IMR-90 (cell line): ENCODE measurements at places on chromosomes 7 and 10.
A peak's percentile ranks its signal among the peaks of the same experiment; 100 is the strongest.

GRCh38 chr7:150824379-150825177, 24.0 kb downstream of the TMEM176A start:
- no peak for DNase-seq

DNA sequence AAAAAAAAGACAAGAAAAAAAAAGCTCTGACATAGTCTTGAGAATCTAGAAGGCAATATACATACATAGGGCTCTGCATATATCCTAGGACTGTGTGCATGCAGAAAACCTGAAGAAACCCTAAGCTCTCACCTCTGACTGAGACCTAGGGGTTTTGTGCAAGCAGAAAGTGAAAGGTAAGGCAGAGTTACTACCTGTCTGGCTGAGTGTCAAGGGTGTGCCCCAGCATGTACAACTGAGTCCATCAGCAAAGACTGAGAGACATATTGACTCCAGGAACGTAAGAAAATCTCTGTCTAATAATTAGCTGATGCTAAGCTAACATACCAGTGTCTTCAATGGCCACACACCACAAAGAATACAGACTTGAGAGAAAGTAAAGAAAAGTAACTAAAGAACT, 16.3 kb upstream of the HNRNPH3 start:
- DNase-seq: no peak

DNA sequence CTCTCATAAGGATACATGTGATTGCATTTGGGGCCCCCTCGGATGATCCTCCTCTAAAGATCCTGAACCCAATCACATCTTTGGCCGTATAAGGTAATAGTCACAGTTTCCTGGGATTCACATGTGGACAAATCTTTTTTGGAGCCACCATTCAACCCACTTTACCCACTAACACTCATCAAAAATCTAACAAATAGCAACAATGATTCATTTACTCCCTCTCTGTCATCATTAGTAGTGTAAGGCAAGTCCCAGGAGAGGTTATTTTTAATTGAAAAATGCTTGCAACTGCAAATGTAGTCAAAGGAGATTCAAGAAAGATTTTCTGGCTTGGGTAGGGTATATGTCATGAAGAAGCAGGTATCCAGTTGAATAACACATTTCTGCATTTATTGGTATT, 9.9 kb upstream of the SMKR1 start:
- no peak for DNase-seq

DNA sequence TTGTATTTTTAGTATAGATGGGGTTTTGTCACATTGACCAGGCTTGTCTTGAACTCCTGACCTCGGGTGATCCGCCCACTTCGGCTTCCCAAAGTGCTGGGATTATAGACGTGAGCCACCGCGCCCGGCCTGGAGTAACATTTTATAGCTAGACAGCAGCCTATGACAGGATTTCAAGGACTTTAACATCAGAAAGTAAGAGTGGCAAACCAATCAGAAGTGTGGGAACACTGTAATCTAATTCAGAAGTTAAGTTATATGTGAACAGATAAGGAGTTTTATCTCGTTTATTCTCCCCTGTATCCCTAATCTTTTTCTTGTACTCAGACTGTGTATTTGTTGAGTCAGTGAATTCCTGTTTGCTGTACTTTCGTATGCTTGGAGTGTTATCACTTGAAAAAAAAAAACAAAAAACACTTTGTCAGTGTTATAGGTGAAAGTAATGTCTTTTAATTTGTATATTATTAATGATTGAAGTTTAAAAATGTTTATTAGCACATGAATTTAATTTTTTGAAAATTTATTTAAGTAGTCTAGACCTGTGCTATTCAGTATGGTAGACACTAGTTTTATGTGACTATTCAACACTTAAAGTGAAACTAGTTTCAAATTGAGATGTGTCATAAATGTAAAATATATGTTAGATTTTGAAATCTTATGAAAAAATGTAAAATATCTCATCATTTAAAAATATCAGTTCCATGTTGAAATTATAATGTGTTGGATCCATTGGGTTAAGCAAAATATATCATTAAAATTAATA, 38.6 kb downstream of the RSBN1L start:
- no peak for DNase-seq

- DNase-seq: no peak
Measured at GRCh38 chr10:74925708-74926107, 99.3 kb downstream of the KAT6B start.

DNA sequence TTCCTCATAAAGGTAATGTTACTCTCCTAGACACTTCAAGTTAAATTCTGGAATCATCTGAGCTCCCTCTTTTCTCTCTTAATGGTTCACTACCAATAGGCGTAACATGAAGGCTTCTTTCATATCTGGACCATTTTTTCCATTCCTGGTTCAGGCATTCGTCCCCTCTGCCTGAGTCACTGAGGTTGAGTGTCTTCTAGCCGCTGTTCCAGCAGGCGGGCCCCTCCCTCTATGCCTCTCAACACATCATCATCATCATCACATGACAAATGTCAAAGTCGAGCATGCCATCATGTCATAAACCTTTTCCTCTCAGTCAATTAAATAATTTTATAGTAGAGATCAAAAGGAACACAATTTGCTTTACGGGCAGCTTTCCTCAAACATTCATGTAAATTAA, 168.9 kb upstream of the ASAH2 start:
- no peak for DNase-seq

- DNase-seq: no peak
Measured at GRCh38 chr7:157507987-157508386, 171.2 kb downstream of the DNAJB6 start.

- no peak for DNase-seq
Measured at GRCh38 chr7:582931-583330, 63.3 kb upstream of the PDGFA start.

GRCh38 chr7:16397501-16398145, 23.7 kb downstream of the CRPPA start:
- peak; percentile 2 for DNase-seq

DNA sequence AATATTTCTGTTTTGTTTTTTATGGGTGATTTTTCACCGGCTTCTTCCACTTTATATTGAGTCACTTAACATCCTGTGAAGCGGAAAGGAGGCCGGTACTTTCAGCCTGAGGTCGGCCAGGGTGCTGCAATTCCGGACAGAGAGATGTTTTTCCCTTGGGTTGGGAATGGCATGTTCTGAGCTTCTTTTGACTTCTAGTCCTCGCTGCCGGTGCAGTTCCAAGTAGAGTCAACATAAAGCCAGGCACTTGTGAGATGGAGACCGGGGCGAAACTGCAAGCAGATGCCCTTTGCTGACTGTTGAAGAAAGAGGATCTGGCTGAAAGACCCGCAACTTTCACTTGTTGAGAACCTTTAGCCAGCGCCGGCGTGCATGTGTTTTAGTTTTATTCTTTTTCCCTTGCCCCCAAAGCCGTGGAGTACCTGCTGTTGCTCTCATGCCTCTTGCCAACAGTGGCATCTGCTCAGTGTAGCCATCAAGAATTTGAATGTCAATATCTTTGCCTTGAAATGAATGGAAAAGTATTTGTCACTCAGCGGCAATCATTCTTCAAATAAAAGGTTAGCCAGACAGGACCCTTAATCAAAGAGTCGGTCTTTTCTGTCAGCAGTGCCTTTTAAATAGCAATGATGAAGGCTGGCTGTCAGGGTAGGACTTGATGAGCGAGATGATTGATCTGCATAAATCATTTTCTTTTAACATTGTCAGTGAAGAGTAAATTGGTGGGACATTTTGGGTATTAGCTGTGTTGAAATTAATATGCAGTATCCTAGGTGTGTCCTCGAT, 351.2 kb downstream of the LRMDA start:
- no peak for DNase-seq

GRCh38 chr7:17988141-17988540, 39.5 kb downstream of the PRPS1L1 start:
- DNase-seq: no peak

- no peak for DNase-seq
Measured at GRCh38 chr10:28558186-28558585, 25.3 kb downstream of the WAC start.

DNA sequence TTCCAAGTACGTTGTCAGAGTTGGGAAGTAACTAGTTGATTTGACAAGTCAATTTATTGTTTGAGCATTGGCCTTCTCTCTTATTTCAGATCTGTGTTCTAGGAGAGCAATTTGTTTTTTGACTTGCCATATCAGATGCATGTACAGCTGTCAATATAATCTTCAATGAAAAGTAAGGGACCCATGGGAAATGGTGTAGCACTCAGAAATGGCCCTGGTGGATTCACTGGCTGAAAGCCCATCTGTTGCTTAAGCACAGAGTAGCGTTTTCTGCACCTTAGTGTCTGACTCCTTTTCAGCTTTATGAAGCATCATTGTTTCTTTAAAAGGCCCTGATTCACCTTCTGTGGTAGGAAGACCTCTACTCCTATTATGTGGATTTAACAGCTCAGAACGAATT, 10.2 kb downstream of the GARS1 start:
- DNase-seq: no peak

GRCh38 chr10:113415246-113415645, 137.6 kb upstream of the HABP2 start:
- no peak for DNase-seq

DNA sequence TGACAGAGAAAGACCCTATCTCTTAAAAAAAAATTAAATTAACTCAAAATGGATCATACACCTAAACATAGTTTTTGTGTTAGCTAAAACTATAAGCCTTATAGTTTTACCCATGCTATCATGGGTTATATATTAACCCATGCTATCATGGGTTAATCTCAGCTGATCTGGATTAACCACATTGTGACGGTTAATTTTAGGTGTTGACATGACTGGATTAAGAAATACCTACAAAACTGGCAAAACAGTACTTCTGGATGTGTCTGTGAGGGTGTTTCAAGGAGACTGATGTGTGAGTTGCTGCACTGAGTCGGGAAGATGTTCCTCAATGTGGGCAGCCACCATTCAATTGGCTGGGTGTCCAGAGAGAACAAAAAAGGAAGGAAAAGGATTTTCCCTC, 44.3 kb upstream of the FXYD4 start:
- no peak for DNase-seq

DNA sequence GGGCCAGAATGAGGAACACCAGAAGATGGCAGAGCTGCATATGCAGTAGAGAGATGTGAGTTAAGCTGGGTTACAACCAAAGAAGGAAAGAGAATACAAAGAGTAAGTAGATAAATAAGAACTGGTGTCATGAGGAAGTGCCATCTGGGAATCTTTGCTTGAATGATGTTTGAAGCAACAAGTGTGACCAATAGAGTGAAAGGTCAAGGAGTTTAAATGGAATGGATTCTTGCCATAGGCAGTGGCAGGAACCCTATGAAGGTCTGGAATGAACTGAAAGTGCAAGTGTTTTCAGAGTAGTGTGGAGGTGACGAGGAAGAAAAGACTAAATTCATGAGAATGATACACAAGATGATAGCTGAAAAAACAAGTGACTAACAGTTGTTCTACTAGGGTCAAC, 21.6 kb downstream of the MEST start:
- DNase-seq: no peak

GRCh38 chr7:5470816-5471215, 47.2 kb upstream of the TNRC18 start:
- peak; percentile 40 for DNase-seq

DNA sequence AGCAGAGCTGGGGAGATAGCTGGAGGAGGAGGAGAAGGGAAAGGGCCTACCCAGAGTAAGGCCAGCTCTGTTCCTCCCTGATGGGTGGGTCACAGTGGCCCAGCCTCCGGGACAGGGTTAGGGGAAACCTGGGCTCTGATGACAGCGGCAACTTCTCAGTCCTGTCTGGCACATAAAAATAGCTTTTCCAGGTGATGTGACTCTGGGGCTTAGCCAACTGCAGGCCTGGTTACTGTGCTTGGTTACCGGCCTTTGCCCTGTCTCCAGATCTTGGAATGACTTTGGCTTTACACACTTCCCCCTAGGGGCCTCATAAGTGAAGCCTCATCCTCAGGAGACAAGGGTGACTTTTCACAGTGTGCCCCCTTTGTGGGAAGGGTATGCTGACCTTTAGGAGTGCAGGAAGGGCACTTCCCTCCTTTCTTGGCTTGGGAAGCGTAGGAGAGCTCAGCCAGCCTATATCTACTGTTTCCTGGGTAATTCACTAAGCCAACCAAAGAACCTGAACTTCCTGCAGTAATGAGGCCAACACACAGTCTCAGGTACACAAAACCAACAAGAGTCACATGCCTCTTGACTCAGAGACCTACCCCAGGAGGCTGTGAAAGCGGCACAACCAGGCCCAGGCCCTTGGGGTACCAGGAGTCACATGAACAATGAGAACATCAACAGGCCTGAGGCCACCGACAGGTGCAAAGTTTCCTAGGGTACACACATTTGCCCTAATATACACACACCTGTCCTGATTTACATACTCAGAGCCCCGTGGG, 11.7 kb upstream of the HILPDA start:
- no peak for DNase-seq

DNA sequence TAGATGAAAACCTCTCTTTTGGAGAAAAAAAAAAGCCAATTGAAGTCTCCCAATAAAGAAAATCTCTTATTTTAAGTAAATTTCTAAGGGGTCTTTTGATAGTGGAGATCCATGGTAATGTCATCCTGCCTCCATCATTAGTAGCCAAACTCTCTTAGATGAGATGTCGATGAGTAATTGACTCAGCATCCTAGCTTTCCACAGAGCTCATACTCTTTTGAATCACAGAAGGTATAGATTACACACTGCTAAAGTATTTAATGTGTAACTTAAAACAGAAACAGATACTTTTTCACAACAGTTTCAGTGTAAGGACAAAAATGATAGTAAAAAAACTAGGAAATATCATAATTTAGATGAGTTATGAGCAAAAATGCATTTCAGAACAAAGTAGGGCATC, 19.4 kb downstream of the MAGI2 start:
- DNase-seq: peak; percentile 90
